HS-5 (cell line): ENCODE measurements at places on chromosomes 2 and 18.

DNA sequence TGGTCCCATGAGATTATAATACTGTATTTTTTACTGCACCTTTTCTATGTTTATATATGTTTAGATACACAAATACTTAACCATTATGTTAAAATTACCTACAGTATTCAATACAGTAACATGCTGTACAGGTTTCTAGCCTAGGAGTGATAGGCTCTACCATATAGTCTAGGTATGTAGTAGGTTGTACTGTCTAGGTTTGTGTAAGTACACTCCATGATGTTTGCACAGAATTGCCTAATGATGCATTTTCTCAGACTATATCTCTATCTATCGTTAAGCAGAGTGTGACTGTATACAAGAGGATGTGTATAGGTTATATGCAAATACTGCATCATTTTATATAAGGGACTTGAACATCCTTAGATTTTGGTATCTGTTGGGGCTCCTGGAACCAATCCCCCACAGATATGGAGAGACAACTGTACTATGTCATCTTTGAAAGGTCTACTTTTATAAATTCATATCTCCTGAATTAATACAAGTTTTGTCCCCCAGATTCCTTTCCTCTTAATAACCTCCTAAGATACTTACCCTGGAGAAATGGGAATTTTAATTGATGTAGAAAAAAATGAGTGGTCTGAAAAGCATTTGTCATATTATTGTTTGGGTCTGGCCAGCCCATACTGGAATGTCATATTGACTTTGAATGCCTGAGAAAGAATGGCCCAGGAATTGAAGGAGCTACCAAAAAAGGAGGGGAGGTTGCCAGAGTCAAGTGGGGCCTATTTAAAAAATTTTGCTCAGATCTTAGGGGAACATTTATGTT is 36.6 kb downstream of the EHBP1 start:
- DNase-seq = peak; percentile 35

- DNase-seq = no peak
These were observed 179.9 kb upstream of the MSH6 start for GRCh38 chr2:47602996-47603395.

GRCh38 chr2:19932928-19933327 is 31.1 kb upstream of the TTC32 start:
- DNase-seq = no peak

GRCh38 chr2:180443888-180444287 is 436.8 kb upstream of the CWC22 start:
- peak; percentile 2 for DNase-seq

DNA sequence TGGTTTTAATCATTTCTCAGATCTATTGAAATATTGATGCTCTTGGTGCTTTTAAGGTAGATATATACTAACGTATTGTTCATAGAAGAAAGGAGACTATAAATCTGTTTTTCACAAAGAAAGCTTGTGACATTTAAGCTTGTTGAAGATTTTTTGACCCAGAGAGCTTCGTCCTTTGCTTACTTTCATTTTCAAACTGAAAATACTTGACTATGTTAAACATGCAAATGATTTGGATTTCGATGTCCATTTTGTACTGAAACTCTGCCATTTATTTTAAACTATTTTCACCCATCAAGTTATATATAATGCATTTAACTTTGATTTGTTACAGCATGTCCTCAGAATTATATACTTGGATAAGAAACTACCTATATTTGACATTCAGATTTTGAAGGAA is 85.2 kb downstream of the SLC4A10 start:
- DNase-seq = no peak

DNA sequence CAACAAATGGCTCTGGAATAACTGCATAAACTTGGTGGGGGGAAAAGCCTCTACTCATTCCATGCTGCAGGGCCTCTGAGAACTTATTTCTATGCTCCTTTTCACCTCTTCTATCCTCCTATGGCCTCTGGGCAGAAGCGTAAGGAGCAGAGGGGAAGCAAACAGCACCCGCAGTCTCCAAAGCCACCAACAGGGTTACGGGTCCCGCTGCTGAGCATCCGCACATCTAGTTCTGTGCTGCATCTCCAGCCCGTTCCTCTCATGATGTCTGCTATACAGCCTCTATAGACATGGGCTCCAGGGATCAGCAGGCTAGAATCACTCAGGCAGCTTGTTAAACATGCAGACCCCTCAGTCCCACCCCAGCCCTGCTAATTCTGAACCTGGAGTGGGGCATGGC is 25.9 kb downstream of the PSTPIP2 start:
- no peak for DNase-seq

DNA sequence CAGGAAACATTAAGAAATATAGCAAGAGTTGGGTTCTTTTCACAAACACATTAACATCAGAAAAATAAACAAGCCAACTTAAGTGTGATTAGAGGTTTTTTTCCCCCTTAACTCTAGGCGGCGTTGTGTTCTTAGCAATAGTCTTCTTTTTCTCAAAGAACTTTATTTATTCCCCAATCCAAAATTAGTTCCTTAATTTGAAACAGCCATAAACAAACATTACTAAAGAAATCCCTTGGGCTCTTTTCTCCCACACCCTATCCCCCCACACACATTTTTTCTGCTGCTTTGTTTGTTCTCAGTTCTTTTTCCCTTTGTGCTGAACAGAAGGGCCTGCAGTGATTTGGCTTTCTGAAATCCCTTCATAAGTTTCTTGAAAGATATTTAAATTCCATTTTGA is 13.2 kb upstream of the MYO1B start:
- no peak for DNase-seq

DNA sequence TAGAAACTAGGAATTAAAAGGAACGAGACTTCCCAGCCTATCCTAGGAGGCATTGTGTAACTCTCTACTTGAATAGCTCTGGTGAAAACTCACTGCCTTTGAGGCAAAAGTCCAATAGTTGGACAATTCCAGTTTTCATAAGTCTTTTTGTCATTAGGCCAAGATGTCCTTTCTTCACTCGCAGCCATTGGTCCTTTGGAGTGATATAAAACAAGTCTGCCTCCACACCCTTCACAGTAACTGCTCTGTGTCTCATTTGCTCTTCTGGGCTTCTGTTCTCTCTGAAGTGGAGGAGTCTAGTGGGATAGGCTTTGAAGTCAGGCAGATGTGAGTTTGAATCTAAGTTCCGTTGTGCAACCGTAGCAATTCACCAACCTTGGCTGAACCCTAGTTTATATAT is 28.2 kb downstream of the ANTXR1 start:
- no peak for DNase-seq

GRCh38 chr18:62716619-62717168 is 1.4 kb downstream of the PHLPP1 start:
- no peak for DNase-seq

GRCh38 chr2:54401554-54401953 is 54.6 kb upstream of the SPTBN1 start:
- no peak for DNase-seq

DNA sequence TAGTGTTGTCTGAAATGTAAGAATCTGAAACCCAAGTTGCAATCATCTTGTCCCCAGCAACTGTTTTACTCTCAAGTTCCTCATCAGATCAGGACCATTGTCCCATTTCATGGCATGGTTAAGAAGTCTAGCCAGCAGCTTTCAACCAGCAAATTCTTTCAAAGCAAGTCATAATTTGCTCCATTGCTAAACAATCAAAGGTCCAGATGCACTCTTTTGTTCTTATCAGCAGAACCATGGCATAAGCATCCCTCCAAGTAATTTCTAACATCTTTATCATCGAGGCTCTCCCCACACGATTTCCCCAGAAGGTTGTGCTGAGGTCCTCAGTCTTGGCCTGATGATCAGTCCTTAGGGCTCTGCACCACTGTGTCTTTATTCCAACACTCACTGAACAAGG is 67.5 kb upstream of the APCDD1 start:
- no peak for DNase-seq

DNA sequence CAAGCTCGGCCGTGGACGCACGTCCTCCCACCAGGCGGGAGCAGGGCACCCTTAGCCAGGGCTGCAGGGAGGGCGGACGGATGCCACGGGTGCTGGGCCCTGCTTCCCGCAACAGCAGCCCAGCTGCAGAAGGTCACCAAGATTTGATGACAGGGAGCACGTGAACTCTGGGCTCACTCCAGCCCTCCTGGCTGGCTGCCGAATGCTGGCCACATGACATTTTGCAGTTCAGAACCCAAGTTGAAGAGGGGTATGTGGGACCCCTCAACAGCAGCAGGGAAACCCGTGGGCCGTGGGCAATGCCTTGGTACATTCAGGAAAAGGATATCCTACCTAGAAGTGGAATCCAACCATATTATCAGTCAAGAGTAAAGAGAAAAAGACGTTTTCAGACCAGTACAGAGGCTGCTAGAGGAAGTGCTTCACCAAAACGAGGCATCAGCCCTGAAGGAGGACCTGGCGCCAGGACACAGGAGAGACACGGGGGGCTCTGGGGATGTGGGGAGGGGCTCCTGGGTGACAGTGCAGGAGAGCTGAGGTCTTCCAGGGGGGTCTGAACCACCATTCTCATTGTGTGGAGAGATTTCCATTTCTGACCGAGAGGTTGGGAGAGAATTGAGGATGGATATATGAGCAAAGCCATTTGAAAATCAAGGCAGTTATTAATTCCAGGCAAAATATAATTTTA is 107.4 kb upstream of the CTDP1 start:
- DNase-seq = no peak

DNA sequence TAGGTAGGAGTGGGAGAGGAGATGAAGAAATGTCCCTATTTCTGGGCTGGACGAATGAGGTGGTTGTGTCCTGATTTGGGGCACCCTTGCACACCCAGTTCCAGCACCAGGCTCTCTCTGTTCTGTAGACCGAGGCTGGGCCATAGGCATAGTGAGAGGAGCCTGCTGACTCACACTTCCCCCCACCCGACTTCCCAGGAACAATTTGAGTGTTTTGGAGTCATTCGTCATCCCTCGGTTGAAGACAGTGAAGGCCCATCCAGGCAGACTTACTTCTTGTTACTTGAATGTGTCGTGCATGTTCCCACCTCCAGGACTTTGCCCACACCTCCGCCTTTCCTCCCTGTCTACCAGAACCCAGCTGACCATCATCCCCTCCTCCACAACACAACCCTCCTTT is 179.1 kb downstream of the HAUS1 start:
- no peak for DNase-seq

GRCh38 chr2:120556911-120557310 is 178.8 kb upstream of the GLI2 start:
- no peak for DNase-seq

DNA sequence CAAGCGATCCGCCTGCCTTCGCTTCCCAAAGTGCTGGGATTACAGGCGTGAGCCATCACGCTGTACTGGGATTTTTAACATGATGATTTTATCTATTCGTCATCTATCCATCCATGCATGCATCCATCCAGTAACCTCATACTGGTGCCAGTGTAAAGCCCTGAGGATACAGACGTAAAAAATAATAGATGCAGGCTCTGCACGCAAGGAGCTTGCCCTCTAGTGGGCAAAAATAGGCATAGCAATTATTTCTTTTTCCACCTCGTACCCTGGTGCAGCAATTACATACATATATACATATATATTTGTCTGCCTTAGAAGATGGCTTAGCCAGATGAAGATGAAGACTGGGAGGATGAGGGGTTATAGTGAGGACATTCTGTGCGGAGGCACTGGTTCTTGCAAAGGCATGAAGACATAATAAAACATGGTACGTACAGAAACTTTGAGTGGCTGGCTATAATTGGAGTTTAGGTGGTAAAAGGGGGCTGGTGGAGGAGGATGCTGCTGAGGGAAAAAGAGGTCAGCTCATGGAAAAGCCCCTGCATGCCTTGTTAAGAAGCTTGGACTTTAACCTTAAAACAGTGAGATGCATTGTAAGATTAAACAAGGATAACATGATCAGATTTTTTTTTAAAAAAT is 19.6 kb upstream of the RPIA start:
- DNase-seq = peak; percentile 42

DNA sequence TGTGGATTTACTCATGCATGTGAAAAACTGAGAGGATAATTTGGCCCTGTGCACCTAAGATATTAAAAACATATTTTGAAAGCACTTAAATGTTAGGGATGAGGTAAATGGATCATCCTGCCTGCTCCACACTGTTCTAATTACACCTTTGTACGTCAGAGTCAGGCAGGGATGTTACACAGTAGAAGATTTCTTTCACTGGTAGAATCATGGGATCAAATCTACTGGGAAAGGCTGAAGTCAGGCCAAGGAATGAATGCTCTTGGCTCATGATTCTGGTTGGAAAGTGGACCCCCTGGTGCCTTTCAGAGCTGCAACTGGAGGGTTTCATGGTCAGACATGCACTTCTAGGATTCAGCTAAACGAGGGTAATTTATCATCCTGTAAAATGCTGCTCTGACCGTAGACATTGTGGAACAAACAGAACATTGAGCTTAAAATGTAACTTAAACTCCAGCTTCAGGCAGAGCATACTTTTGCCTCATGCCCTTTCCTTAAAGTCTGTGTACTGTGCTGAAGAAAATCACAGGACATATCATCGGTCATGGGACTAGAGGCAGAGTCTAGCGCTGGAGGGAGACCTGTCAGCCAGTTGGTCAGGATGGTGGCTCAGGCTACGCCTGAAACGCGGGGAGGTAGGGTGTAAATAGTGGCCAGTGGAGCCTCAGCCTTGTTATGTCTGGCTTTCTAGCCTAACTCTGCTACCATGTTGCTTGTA is 4.9 kb downstream of the KCNE4 start:
- DNase-seq = no peak

- DNase-seq = peak; percentile 22
These were observed 250.3 kb upstream of the EPHA4 start for GRCh38 chr2:221822416-221822815.

DNA sequence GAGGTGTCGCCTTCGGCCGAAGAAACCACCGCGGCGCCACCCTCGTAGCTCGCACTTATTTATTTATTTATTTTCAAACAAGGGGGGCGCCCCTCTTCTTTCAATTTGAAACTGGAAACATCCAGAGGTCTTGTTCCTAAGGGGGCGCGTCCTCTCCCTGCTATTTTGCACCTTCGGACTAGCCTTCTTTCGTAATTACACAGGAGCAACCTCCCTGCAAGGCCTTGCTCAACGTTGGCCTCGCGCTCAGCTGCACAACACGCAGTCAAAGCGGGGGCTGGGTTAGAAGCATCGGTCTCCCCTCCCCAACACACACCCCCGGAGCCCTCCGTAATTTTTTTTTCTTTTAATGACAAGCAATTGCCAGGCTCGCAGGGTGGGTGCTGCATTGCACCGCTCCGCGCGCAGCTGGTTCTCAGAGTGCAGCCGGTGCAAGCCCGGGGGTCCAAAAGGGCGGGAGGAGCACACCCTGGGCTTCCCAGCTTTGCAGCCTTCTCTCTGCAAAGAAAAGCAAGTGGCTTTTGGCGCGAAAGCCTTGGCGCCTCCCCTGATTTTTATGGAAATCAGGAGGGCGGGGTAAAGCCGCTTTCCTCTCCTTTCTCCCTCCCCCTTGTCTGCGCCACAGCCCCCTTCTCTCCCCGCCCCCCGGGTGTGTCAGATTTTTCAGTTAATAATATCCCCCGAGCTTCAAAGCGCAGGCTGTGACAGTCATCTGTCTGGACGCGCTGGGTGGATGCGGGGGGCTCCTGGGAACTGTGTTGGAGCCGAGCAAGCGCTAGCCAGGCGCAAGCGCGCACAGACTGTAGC is at the start of gene MYCN:
Gene MYCN (plus strand): TSS at position 697 of the 807 bp plus-strand sequence. CDS start 1,515 bp downstream, outside the sequence.
- no peak for DNase-seq
